SK-N-SH (cell line): ENCODE measurements at places on chromosomes 1 and 21. TPM values are rescaled to one million over a fixed set of nuclear protein-coding genes. Genes with fewer than 3 reads are reported as not detected.
A peak's percentile ranks its signal among the peaks of the same experiment; 100 is the strongest.

The RAB42 gene
- polyA plus RNA-seq, result 4.6 and 5.5 TPM in 2 replicates

The FAM78B gene
- polyA plus RNA-seq, result 0.34 and 0.36 TPM in 2 replicates

The LYPLA2 gene
- 109 and 135 TPM in 2 replicates for polyA plus RNA-seq

The HAO2 gene
- not detected in 2 replicates for polyA plus RNA-seq

The GSTM1 gene
- not detected in 2 replicates for polyA plus RNA-seq

The FMO3 gene
- polyA plus RNA-seq, result 0.85 and 0.96 TPM in 2 replicates

The HPCA gene
- polyA plus RNA-seq, result not detected in 2 replicates

The LIN28A gene
- polyA plus RNA-seq, result not detected in 2 replicates

DNA sequence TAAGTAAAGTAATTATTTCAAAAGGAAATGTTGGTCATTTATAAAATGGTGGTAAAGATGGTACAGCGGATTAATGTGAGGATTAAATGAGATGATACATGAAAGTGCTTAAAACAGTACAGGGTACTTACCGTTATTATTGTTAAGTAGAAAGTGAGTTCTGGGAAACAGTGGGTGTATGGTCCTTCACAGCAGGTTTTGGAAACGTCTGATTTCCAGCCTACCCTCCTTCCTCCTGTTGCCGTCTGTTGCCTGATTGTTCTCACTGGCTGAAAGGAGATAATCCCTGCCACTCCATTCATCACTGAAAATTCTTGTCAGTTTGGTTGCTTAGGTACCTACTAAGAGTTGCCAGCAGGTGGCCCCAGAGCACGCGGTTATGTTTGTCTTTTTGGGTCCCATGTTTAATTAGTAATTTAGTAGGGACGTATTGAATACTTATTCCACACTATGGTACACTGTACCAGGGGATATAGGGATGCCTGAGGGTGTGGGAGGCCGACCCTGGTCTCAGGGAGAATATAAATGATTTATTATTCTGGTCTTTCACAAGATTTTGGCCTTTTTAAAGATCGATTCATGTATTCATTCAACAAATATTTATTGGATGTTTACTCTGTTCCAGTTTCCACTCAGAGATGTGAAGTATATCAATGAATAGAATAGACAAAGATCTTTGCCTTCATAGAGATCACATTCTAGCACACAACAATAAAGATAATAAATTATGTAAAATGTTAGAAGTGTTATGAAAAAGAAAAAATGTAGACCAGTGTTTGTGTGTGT lies 30.8 kb upstream of the RPTN start:
- DNase-seq, result peak; percentile 52

- peak; percentile 73 for DNase-seq
Measured at GRCh38 chr1:232868793-232869491, 63.7 kb downstream of the MAP10 start.

- no peak for DNase-seq
Measured at GRCh38 chr21:45248301-45248892, 39.3 kb downstream of the POFUT2 start.

DNA sequence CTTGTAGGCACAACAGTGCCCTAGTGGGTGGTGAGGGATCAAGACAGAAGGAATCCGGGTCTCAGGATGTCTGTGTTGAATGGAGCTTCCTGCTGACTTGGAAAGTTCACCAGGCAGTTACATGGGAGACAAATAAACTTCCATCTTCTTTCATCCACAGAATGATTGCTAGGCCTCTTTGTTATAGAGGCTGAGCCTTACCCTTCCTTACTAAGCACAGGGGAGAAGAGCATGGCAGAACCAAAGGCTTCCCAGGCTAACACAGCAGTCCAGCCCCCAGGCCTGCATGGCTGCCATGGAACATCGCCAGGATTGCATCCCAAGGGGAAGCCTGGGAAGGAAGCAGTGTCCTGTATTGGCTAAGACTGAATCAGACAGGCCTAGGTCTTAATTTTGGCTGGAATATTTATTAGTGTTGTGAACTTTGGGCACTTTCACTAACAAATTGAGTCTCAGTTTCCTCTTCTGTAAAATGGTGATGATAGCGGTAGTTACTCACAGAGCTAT lies 18.7 kb downstream of the HEYL start:
- DNase-seq, result no peak

GRCh38 chr1:149883598-149884247 lies 15.6 kb upstream of the BOLA1 start:
- no peak for DNase-seq

GRCh38 chr1:21217812-21218596 lies 41.3 kb upstream of the EIF4G3 start:
- DNase-seq, result peak; percentile 77

DNA sequence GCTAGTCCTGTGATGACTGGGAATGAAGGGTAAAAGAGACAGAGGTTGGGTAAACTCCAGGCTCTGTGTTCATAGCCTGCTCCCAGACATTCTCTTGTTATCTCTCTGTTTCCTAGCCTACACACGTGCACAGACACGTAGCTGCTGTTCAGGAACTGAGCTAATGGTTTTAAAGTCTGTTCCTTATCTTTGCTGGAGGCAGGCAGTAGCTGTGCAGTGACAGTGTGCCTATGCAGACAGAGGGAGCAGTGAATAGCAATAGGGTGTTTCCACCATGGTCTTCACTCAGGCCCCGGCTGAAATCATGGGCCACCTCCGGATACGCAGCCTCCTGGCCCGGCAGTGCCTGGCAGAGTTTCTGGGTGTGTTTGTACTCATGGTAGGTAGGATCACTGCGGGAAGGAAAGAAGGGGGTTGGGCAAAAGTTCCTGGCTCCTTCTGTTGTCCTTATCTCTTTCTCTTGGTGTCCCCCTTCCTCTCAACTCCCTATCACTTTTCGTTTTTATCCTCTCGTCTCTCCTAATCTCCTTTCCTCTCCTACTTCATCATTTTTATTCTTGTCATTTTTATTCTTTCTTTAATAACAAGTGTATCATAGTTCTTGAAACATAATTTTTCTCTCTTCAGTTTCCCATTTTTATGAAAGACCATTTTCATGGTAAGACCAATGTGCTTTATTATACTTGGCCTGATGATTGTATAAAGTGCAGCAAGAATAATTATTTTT lies at the start of gene AQP10:
AQP10 (plus strand) TSS at position 212 of the 727 bp plus-strand sequence; CDS start at position 275, 63 bp downstream.
- peak; percentile 67 for DNase-seq

DNA sequence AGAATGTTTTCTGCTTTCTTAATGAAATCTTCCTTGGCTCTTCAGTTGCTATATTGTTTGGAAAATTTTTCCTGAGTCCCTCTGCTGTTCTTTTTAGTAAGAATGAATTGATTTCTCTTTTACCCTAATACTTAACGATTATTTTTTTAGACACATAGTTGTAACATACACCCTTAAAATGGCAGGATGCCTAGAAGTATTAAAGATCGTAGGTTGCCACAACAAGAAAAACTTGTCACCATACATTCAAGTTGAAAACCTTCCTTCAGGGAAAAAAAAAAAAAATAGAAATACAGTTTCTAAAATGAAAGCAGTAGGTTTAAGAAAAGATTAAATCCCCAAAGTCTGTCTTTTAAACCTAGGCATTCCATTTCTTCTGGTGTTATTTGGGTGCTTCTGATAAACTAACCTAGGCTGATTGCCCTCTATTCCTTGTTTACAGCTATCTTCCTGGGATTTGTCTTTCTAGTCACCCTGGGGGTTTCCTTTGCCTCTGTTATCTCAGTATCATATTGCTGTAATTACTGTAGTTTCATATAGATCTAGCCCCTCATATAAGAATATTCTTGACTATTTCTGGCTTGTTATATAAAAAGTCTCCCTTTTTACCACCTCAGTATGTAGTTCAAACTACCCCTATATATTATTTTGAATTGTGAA lies 16.8 kb downstream of the SUCO start:
- DNase-seq, result no peak

GRCh38 chr1:3368711-3369445 lies 85.6 kb upstream of the ARHGEF16 start:
- no peak for DNase-seq

DNA sequence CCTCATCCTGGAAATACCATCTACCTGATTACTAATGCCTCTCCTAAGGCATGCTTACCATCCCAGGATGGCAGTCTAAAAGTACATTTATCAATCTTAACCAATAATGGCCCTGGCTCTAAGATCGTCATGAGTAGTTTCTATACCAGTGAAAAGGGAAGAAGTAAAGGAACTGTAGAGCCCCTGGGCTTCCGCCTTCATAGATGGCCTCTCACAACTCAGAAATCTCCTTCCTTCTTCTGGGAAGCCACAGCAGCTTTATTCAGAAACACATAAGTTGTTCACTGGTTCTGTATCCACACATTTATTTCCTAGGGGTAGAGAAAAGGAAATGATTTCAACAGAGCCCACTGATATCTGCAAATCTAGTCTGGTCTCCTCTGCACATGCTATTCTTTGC lies 41.0 kb upstream of the CD5L start:
- no peak for DNase-seq

GRCh38 chr1:167450843-167451242 lies 67.5 kb downstream of the CD247 start:
- DNase-seq, result no peak

GRCh38 chr1:40766560-40766959 lies 17.0 kb upstream of the KCNQ4 start:
- DNase-seq, result no peak

DNA sequence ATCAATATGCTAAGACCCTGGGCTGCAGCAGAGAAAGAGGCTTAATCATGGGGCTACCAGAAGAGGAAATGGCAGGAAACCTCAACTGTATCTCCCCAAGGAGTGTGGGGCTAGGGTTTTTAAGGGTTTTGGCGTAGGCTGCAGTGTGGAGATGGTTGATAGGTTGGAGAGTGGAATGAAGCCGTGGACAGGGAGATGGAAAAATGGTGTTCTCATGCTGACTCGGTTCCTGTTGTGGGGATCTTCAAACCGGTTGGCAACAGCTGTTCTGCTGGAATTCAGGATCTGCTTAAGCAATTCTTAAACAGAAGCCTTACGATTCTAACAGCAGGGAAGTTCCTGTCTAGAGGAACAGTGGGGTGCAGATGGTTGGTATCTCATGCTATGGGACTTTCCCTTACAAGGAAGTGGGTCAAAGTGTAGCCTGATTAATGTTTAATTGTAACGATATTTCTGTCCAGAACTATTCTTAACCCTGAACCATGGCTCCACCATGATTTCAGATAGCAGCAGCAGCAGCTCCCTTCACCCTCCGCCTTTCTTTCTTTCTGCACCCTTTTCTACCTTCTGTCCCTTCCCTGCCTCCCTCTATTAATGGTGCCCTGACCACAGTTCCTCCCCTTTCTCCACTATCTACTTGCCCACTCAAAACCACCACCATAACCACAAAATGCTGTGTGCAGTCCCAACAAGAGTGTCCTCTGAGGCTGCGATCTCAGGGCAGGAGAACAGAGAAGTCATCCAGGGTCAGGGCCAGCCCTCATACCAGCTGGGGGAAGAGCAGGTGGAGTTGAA lies 30.8 kb downstream of the RSPH1 start:
- DNase-seq, result no peak

DNA sequence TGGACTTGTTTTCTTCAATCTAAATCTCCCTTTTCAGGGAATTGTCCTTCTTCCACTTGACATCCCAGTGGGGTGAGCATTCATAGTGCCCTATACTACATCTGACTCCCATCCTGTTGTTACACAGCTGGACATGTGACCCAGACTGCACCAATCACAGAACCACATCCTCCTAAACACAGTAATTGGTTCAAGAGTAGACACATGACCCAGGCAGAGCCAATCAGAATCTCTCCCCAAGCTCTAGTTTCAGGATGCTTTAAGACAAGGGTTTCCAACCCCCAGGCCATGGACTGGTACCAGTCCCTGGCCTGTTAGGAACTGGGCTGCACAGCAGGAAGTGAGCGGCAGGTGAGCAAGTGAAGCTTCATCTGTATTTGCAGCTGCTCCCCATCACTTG lies 5.6 kb upstream of the DDOST start:
- peak; percentile 55 for DNase-seq

DNA sequence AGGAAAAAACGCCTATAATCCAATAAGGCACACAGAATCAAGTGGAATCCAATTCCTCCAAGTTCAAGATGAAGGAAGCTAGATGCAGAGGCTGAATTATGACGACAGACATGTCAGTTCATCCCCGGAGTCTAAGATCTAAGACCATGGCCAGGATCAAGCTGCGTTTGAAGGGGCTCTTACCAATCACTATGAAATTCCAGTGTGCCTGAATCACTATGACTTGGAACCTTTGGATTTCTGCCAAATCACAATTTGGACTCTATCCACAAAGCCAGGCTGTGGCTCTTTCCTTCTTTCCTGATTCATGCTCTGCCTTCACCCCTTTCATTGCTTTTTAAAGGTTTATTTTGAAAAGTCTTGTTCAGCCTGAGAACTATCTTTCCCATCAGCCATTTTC lies 17.1 kb downstream of the OLIG2 start:
- no peak for DNase-seq

DNA sequence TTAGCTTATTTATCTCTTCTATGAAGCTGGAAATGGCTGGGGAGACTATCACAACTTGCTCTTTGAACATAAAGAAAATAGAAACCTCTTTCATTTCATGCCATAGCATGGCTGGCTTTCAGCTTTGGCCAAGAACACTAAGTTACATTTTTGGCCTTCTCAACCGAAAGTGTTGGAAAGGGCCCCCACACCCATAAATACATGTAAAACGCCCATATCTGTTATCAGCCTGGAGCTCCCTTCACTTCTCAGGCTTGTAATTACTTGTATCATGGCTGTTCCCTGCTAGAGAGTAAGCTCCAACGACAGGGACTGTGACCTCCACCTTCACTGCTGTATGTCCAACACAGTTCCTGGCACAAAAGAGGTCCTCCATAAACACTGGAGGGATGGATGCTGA lies 12.7 kb upstream of the EIF4G3 start:
- no peak for DNase-seq

DNA sequence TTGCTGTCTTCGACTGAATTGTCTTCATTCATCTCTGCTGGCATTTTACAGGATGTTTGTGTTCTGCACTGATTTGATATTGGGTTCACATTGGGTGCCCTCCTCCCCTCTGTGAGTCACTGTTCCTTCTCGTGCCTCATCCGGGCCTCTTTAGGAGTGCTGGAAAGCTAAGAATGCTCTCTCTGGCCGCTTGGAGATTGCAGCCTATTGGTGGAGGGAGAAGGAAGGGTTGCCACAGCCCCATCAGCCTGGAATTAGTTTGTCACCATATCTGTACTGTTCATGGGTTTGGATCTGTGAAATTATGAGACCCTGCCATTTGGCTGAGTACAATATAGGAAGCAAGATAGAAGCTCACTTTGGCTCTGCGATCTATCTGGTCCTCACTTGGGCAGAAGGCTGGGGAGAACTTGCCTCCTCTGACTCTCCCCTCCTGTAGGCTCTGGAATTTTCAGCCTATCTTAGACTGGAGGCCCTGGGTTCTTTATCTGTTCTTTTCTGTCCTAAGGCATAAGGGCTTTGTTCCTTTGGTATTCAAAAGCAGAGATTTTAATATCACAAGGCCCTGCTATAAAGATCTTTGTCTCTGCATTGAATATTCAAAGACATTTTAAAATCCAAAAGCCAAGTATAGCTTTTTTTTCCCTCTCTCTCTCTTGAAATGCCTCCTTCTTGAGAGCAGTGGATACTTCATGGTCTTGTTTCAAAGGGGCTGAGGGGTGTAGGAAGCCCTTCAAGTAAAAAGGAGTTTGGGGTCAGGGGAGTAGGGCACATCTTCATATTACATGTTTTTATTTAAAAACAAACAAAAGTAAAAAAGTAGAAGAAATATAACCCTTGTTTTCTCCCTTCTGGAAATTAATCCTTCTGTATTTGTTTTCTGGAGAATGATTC lies 347.9 kb downstream of the ZP4 start:
- DNase-seq, result no peak
